ENCODE measurements at places on chromosomes 3 and 15.

DNA sequence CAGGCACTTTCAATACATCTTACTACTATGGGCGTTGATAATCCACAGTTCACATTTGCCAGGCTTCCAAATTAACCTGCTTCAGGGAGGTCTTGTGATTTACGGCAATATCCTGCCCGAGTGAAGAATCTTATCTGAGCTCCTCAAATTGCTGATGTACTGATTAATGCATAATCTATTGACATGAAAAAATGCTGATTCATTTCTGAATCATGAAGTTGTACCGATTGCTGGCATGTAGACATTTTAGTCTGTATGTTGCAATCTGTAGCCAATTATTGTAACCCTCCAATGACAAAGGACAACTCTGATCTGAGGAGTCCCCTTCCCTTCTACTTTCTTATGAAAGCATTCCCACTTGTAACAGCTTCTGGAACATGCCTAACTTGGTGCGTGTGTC lies 97.2 kb downstream of the SEC22A start:
- DNase-seq, result no peak

DNA sequence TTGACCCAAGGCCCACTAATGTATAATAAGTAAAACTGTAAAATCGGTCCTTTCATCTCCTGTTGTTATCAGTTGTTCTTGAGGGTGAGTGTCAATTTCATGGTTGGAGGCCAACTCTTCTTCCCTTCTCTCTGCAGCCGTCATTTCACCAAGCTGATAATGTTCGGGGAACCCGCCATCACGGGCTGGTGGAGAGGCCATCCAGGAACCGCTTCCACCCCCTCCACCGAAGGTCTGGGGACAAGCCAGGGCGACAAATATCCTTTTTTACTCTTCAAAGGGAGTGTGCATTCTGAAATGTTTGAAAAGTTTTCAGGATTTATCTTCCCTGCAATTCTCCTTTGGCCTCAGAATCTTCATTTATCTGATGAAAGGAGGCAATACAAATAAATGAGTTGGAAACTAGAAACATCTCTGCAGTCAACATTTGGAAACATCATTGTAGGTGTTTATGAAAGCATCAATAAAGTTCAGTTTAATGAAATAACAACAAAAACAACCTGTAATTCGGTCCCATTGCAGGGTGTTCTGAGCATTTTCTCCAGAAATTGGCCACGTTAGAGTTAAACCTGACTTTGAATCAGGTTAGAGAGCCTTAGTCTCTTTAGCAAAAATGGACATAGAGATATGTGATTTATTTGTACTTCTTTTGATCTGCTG lies 63.9 kb downstream of the CRTC3 start:
- no peak for DNase-seq

DNA sequence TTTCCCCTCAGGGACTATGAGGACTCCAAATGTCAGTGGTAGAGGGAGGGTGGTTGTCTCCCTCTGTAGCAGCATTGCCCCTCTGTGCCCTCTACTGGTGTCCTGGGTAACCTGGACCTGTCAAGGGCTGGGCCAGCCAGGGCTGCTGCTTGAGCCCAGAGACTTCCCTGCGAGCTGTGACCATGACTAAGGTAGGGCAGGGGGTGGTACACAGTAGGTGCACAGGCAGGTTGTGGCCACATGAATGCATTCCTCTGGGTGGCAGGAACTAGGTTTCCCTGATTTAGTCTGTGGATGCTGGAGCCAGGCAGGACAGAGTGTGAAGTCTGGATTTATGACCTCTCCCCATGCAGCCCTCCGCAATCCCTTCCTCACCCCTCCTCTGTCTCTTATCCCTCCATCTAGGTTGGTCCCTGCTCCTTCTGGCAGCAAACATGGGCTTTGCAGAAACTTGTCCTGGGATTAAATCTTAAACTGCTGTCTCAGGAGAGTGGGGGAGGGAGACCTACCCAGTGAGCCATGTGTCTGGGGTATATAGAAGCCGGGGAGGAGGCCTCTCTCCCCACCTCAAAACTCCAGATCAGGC lies 8.7 kb upstream of the SEMA3F start:
- no peak for DNase-seq

GRCh38 chr3:157045238-157045850 lies 114.6 kb downstream of the CCNL1 start:
- no peak for DNase-seq
